ENCODE measurements at places on chromosomes 4 and X.
A peak's percentile ranks its signal among the peaks of the same experiment; 100 is the strongest.

DNA sequence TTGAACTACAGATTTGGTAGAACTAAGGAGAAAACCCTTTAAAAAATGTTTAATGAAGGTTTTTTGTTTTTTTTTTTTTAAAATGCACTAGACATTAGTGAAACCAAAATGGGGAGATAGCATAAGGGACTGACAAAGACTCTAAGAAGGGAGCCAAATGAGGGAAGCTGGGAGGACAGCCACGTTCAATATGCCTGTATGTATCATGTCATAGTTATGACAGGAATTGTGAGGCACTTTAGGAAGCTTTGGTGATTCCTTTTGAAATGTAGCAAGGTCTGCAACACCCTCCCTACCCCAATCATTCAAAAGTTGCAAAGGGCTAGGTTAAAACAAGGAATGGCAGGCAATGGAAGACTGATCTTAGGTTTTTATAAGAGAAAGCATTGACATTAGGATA lies 526.0 kb downstream of the TLL1 start:
- no peak for DNase-seq

DNA sequence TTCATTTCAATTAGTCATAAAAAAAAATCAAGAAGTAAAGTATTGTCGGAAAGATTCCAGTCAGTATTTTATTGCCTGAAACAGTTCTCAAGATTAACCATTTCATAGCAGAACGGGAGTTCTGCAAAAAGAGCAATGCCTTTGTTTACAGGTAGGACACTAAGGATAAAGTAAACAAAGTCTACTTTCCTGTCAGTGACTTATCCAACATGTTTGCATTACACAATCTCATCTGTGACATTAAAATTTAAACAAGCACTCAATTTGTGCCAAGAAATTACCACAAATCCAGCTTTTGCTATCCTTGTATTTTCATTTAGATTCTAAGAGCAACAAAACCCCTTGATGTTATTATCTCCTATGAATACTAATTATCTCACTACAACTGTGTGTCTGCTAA lies 306.5 kb upstream of the LDB2 start:
- no peak for DNase-seq

DNA sequence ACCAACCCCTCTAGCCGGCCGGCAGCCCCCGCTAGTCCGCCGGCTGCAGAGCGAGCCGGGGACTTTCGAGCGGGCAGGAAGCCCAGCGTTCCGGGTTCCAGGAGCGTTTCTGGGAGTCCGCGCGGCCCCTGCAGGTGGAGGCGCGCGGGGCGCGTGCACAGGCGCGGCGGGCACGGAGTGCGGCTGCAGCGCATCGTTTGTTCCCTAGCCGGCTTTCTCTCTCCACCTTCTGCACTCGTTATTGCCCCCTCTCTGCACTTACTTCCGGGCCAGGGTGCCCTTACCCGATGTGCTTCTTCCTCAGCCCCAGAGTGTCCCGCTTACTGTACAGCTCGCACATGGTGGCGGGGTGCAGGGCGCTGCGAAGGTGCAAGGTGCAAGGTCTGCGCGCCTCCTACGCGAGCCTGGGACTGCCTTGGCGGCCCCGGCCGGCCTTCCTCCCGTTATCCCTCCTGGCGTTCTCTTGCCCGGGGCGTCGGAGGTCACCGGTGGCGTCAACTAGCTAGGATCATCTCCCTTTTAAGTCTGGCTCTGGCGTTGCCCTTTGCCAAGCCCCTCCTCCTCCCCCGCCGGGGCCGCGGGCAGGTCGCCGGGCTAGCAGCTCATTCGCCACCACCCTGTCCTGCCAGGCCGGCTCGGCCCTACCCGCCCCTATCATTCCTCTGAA lies at the start of gene ETNPPL:
TSS of gene ETNPPL (minus strand) at position 495 of the 667 bp plus-strand sequence. CDS start at position 340, 155 bp downstream.
- DNase-seq: peak; percentile 5

- no peak for DNase-seq
Observed at GRCh38 chr4:5389756-5390310, 318.5 kb downstream of the EVC2 start.

DNA sequence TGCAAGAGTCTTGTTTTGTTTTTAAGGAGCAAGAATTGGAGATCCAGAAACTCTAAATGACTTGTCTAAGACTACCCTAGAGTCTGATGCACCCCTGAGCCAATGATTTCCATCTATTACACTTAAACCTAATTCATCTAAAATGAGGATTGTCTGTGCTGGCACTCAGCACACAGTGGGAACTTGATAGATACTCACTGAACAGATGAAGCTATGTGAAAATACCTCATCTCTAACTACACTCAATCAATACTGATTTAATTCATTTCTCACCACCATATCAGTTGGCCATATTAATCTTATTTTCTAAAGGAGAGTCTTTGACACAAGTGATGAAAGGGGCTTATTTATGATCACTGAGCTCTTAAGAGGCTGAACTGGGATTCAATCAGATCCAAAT lies 262.1 kb downstream of the HS3ST1 start:
- no peak for DNase-seq

DNA sequence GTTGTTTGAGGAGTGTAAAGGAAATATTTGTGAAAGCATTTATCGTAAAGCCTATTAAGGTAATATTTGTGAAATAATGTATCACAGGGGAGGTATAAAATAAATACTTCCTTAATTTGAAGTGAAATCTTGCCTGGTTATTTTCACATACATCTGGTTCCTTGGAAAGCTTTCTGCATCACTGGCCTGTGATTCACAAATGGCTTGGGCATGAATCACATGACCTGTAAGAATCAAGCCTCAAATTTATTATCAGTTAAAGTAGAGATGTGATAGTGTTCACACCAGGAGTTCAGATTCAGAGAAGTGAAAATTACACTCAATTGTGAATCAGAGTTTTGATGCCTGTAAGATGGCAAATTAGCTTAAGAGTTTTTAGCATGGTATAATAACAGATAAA lies 1911.4 kb downstream of the STIM2 start:
- DNase-seq: no peak

All from forelimb muscle (tissue), 1 donor.